NCI-H187 treated with DMSO at 0.1 percent for 48 hours (cell line): ENCODE measurements at places on chromosomes 6 and 20.

DNA sequence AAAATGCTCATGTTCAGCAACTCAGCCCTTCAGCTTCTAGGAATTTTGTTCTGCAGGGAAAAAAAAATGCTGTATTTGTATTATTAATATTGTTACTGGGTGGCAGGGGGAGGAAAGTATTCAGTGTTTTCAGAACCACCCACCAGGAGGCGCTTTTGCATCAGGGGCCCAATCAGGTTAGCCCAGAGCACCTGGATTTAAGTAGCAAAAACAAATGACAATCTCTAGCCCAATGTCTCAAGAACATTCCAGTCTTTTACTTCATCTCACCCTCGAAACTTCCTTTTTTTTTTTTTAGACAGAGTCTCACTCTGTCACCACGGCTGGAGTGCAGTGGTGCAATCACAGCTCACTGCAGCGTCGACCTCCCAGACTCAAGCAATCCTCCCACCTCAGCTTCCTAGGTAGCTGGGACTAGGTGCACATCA lies 635 bp upstream of the C20orf203 start:
- no peak for DNase-seq

- DNase-seq = no peak
These were observed 112.6 kb downstream of the GPR63 start for GRCh38 chr6:96724641-96725040.

GRCh38 chr20:25865715-25866656 lies 169.3 kb upstream of the ZNF337 start:
- no peak for DNase-seq

- DNase-seq = no peak
These were observed 463.8 kb downstream of the BMP2 start for GRCh38 chr20:7231303-7231702.

- DNase-seq = no peak
These were observed 74.9 kb downstream of the HS3ST5 start for GRCh38 chr6:114267897-114268296.

- no peak for DNase-seq
These were observed 154.0 kb downstream of the JARID2 start for GRCh38 chr6:15399641-15400470.

DNA sequence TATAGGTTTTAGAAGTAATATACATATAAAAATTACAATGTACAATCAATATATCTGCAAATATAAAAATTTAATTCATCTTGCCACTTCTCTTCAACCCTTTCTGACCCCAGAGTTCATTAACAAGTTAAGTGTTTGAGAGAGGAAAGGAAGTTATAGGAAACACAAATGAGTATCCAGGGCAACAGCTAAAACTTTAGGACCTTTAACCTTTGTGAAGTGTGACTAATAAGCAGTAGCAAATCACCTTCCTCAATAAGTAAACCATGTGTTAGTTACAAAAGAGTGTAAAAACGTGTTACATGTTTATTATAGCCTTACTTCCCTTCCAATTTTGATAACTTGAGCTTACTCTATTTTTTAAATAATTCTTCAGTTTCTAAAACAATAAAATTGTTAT lies 73.4 kb upstream of the SIM1 start:
- DNase-seq = no peak

GRCh38 chr6:108966855-108967755 lies 118.9 kb downstream of the ARMC2 start:
- no peak for DNase-seq

DNA sequence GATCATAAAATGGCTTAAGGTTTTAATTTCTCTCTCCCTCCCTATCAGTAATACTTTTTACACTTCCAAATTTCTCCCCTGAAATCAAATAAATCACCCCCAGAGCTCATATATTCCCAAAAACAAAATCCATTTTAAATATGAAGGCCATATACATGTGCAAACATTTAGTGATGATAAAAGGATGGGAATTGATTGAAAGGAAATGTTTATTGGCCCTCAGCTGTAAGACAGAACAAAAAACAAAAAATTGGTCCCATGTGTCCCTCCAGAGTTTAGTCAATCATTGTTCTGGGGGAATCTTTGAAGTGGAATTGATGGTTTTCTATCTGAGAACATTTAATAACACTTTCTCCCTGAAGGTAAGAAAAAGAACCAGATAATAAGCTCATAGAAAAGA lies 91.7 kb downstream of the COL12A1 start:
- DNase-seq = no peak

DNA sequence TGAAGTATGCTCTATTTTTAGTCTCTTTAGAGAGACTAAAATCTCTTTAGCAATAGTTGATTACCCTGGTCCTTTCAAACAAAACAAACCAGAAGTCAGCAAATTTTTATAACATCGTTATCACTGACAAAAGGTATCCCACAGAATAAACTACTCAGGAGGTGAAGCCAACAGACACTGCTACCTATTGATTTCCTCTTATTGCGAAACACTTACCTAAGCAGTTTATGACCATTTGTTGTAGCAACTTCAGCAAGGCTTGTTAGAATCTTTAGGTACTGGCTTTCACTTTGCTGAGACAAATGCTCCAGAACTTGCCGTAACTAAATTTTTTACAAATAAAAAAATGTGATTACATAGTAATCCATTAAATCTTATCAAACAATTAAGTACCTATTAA lies 64.4 kb downstream of the HACE1 start:
- DNase-seq = no peak

- DNase-seq = no peak
These were observed 243.7 kb downstream of the CD83 start for GRCh38 chr6:14361297-14361696.

DNA sequence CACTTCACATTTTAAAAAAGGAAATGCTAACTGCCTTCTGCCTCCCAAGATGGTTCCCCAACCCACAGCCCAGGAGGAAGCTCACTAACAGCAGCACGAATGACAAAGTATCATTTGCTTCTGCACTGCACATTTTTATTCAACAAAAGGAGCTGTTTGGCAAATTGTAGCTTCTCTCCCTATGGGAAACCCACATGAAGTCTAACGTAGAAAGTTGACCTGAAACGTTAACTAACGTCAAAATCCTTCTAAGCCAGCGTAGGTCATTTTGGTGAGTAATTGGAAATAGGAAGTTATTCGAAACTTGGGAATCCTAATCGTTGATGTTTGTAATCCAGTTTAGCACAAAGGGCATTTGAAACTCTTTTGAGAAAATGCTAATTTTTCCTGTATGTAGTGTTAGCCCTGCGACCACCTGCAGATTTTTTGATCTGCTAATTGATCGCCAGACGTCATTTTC lies 2.9 kb downstream of the SALL4 start:
- DNase-seq = no peak

DNA sequence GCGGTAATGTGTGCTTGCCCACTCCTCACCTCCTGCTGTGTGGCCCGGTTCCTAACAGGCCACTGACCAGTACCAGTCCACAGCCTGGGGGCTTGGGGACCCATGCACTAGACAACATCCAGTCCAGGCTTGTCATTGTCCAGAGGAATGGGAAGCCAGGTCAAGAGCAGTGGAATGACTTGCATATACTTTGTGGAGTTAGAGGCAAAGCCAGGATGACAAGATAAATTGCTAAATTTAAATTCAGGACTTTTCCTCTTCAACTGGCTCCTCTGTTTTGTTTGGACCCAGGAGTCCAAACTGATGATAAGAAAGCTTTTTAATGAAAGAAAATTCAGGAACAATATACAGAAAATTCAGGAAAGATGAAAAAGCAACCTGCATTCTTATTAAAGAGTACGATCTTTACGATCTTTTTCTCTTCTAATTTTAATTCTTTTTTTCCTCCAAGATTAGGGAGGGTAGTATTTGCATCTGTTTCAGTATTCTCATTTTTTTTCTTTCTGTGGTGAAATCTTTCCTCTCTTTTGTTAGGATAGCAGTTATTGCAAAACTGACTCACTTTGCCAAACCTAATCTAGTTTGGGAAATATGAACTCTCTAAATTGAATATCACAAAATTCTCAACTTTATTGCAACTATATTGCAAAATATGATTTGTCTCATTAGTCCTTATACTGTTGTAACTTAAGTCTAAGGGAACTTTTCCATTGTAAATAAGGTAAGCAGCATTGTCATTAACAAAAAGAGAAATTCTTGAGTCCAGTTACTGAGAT lies 48.2 kb downstream of the DCBLD1 start:
- no peak for DNase-seq

GRCh38 chr6:107959392-107959791 lies 1.4 kb upstream of the SEC63 start:
- DNase-seq = no peak

DNA sequence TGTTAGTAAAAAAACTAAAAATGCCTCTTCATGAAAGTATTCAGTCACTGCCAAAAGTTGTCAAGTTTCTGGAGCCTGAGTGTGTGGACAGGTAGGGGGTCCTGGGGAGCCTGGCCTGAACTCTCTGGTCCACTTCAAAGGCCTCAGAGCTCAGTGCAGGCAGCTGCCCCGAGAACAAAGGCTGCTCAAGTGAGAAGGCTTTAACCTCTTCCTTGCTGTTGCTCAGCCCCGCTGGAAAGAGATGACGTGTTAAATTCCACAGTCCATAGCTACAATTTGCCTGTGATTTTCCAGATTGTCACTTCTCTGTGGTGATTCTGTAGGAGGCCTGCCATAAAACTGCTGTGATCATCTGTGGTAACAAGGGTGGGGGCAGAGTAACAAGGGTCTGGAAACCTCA lies 96.9 kb downstream of the FAM120B start:
- DNase-seq = no peak

DNA sequence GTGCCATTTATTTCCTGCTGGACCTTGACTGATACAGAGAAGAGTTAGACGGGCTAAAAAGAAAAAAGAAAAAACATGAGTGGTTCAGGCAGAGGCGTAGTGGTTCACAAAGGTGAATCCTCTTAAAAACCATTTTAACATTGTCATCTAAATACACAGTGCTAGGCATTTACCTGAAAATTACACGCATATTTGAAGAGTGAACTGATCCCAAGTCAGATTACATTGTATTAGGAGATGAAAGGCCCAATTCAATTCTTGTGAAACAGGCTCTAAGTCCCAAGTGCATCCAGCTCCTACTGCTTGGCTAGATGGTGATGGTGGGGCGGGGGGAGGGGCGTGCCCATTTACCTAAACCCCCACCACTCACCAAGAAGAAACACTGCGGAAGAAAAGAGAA lies 46.7 kb upstream of the ATXN1 start:
- no peak for DNase-seq

DNA sequence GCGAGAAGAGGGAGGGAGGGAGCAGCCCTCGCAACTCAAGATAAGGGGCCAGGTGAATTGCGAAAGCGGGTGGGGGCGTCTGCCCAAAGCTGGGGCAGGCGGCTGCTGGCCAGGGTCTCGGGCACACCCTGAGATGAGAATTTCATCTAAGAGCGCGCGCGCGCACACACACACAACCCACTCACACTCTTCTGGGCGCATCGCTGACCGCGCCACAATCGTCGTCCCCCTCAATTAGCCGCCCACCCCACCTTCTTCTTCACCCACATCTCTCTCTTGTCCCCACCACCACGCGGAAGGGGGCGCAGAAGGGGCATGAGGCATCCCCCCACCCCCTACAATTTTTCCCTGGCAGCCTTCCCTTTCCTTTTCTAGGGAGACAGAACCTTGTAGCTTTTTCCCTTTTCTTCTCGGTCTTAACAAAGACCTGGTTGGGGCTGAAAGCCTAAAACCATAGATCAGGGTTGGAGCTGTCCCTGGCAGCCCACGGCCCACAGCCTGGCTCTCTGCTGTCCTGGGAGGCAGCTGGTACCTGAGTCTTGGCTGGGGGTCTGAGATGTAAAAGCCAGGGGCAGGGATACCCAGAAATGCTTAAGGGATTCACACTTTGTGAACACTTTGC lies 737 bp upstream of the PTPRT start:
- no peak for DNase-seq

DNA sequence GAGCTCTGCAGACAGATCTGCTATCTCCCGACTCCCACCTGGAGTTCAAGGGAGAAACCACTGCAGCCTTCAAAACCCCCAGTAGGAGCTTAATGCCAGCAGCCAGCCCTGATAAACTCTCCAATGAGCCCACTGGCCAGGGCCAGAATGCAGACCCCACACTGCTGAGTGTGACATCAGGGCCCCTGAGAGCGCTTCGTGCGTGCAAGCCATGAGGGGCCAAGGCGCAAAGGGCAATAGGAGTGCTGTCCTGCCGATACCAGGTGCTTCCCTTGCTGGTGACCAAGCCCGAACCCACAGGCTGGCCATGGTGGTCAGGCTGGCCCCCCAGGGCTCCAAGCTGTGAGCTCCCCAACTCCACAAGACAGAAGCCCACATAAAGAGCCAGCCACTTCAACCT lies 33.2 kb upstream of the CST7 start:
- no peak for DNase-seq

DNA sequence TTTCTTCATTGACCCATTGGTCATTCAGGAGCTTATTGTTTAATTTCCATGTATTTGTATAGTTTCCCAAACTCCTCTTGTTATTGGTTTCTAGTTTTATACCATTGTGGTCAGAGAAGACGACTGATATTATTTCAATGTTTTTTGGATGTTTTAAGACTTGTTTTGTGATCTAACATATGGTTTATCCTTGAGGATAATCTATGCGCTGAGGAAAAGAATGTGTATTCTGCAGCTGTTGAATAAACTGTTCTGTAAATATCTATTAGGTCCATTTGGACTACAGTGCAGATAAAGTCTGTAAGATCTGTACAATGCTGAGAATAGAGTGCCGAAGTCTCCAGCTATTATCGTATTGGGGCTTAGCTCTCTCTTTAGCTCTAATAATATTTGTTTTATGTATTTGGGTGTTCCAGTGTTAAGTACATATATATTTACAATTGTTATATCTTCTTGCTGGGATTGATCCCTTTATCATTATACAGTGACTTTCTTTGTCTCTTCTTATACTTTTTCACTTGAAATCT lies 223.3 kb upstream of the ZNF217 start:
- no peak for DNase-seq

DNA sequence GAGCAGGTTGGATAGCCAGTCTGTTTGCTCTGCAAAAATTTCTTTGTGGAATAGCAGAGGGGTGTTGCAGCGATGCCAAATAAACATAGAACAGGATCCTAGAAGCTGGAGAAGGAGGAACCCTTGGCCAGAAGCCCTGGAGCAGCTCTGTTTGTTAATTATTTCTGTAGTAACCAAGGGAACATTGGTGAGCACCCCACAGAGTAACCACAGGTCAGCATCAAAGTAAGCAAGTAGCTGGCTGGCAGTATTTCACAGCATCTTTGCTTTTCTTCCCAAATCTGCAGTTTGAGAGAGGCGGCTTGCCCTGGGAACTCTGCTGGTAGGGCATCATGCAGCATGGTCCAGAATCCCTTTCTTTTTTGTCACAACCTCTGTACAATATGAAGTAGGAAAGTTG lies 12.7 kb upstream of the APMAP start:
- no peak for DNase-seq

DNA sequence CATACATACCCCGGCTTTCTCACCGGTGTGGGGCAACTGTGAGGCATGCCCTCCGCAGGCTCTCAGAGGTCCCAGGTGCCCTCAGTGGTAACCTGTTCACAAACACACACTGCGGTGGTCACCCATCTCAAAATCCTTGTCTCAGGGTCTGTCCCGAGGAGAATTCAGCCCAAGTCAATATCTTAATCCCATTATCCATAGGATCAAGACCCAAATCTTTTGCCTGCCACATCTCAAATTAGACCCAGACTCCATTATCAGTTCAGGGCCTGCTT lies 140.8 kb downstream of the CDC5L start:
- no peak for DNase-seq

- DNase-seq = no peak
These were observed 899.3 kb upstream of the MAP3K7 start for GRCh38 chr6:91486200-91486599.
